ENCODE measurements at places on chromosomes 11 and 22.

DNA sequence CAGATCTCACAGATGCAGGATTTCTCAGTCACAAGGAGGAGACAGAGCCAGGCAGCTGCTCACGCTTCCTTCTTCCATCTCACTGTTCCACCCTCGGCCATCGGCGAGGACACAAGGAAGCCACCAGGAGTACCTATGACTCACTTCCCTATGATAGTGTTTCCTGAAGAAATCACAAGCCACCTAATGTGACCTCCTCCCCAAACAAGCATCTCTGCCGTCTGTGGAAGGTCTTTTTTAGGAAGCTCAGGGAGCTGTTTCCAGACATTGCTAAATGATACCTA lies 672.7 kb downstream of the TBC1D22A start:
- no peak for DNase-seq

DNA sequence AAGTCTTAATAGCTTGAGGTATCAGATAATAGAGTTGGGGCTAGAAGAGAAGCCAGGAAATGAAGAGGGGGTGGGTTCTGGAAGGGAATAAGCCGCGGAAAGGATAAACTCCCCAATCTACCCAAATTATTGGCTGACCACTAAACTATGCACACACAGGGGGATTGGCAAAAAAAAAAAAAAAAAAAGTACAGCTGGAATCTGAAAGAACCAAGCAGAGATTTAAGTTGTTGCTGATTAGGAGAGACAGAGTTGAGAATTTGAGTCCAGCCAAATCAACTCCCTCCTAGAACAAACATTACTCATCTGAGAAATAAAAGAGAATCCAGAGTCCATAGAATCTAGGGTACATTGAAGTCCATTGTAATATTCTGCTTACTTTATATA lies 134.9 kb downstream of the CCDC81 start:
- no peak for DNase-seq

DNA sequence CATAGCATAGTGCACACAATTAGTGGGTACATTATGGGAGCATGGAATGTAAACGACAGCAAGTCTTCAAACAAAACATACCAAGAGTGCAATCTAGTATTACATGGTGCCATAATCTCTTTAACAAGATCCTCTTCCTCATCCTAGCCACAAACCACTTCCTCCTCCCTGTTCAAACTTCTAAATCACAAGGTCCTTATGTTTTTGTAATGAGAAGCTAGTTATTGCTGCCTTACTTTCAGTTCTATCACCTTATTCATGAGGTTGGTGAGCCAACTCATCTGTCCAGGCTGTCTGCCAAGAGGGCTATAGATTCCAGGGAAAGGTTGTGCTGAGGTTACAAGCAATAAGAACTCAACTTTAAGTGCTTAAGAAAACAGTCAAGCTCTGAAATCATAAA lies 195.4 kb upstream of the ARHGAP20 start:
- DNase-seq, result no peak

- DNase-seq, result no peak
These were observed 7.5 kb upstream of the B3GNT6 start for GRCh38 chr11:77026743-77027142.

DNA sequence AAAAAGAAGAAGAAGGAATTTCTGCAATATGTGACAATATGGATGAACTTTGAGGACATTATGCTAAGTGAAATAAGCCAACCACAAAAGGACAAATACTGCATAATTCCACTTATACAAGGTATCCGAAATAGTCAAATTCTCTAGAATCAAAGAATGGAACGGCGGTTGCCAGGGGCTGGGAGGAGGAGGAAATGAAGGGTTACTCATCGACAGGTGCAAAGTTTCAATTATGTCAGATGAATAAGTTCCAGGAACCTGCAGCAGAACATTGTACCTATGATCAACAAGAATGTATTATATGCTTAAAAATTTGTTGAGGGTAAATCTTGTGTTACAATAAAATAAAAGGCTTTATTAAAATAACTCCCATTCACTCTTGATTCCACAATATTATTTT lies 49.0 kb downstream of the SC5D start:
- no peak for DNase-seq

DNA sequence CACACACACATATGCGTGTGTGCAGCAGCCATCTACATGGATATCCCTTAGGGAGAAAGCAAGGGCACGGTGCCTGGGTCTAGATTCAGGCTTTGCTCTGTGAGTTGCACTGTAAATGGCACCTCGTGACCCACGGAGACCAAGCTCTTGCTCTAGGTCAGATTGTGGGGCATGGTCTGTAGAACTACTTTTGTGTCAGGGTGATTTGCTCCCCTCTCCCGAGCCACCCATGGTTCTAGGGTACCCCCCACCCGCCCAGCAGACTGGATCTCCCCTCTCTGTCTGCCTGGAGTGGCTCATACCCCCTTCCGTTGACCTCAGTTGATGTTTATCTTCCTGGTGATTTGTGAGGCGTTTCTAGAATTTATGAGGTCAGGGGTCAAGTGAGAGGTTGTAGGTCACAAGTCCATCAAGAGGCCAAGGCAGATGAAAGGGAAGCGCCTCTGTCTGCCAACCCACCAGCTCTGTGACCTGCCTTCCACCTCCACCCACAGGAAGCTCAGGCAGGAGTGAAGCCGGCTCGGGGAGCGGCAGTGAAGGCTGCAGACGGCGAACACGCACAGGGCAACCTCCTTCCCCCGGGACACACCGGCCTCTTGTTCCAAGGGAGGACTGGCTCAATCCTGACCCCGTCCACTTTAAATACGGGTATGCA lies 76.2 kb upstream of the TTLL12 start:
- DNase-seq, result peak; percentile 51

DNA sequence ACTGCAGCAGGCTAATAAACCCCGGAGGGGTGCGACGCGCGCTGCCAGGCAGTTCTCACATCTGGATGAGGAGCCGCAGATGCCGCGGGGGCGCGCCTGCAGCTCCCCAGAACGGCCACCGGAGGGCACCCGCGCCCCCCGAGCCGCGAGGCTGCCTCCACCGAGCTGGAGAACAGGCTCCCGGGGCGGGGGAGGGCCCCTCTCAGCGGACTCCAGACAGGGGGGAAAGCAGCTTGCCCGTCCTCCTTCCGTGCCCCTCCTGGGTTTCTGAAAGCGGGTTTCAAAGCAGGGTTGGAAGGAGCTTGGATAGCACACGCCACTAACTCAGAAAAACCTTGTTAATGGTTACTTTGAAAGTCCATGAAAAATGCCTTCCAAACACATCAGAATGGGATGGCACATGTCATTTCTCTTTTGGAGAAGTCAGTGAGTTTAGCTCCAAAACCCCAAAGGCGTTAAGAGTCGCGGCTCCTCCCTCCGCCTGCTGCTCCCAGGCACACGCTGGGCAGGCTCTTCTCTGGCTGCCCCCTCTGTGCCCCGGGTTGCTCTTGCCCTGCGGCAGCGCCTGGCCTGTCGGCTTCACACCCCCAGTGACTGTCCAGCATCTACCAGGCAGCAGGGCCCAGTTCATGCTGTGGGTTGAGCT lies 317.8 kb downstream of the NTM start:
- no peak for DNase-seq

DNA sequence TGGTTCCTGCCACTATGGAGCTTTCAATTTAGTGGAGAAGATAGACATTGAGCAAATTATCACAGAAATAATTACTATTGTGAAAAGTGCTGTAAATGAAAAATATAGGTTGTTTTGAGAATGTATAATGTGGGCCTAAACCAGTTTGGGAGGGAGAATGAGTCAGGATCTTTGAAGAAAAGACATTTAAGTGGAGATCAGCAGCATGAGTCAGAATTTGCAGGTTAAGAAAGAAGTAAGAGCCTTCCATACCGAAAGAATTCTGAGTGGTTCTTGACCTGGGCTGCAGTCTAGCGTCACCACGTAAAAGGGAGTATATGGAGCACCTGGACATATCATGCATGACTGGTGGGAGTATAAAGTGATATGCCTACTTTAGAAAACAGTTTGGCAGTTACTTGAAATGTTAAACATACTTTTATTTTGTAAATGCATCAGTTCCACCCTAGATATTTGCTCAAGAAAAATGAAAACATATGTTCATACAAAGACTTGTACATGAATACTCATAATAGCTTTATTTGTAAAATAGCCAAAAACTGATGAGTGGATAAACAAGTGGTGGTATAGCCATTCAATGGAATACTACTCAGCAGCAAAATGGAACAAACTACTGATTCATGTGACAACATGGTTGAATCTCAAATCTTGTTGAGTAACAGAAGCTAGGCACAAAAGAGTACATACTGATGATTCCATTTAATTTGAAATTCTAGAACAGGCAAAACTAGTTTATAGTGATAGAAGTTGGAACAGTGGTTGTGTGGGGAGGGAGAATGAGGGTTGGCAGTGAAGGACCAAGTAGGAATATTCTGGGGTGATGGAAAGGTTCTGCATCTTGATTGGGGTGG lies 99.2 kb downstream of the STIM1 start:
- no peak for DNase-seq

- no peak for DNase-seq
These were observed 111.2 kb downstream of the PTPRJ start for GRCh38 chr11:48091426-48092102.

DNA sequence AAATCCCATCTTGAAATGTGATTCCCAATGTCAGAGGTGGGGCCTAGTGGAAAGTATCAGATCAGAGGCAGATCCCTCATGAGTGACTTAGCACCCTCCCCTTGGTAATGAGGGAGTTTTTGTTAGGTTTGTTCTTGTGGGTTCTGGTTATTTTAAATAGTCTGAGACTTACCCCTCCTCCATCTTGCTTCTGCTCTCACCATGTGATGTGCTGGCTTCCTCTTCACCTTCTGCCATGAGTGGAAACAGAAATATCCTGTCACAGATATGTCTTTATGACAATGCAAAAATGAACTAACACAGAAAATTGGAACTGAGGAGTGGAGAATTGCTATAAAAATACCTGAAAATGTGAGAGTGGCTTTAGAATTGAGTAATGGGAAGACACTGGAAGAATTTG lies 33.1 kb downstream of the TMEM225 start:
- DNase-seq, result no peak

- DNase-seq, result no peak
These were observed 7.8 kb downstream of the DCPS start for GRCh38 chr11:126311401-126312291.

- DNase-seq, result no peak
These were observed 92.5 kb downstream of the C11orf87 start for GRCh38 chr11:109514313-109515018.

DNA sequence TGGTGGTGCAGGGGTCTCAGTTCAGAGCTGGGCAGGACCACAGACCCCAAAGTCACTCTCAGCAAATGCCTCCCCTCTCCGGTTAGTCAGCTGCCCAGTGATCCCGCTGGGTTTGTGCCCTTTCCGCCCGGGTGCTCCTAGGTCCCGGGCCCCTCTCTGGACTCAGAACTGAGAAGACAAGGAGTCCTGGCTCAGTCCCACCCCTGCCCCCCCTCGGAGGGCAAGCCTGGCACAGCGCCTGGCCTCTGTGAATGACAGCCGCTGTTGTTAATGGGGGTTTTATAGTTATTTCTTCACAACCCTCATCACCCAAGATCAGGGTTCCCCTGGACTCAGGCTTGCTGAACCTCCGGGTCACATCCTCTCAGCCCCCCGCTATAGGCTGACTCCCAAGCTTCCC lies 47.6 kb downstream of the ELFN2 start:
- no peak for DNase-seq
